ENCODE measurements at places on chromosomes 2 and 18.

GRCh38 chr2:54772110-54772509 lies 48.6 kb downstream of the EML6 start:
- DNase-seq: no peak

DNA sequence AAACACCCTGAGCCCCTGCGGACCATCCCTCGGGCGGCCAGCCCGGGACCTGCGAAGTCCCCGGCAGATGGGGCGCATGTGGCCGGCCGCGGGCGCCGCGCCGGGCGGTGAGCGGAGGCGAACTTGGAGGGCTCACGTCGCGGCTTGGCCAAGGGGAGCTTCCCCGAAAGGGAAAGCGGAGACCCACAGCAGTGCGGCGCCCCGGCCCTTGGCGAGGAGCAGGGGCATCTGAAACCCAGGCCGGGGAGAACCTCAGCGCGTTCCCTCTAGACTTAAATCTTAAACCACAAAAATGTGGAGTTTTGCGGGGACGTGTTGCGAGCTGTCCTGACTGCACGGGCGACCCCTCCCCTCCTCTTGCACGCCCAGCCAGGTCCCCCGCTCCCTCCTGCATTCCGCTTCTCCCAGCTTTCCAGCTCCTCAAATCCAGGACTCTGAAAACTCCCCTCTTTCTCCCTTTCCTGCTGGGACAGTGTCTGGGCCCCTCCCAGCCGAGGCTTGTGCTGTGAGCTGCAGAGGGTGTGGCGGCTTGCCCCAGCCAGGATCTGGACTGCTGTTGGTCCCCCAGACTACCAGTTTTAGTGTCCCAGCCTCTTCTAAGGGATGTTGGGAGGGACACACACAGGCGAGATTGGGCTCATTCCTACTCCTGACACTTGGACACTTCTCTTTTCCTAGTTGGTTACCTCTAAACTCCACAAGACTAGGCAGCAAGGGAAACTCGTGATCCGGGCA lies 1.3 kb downstream of the FMNL2 start:
- peak; percentile 65 for DNase-seq

DNA sequence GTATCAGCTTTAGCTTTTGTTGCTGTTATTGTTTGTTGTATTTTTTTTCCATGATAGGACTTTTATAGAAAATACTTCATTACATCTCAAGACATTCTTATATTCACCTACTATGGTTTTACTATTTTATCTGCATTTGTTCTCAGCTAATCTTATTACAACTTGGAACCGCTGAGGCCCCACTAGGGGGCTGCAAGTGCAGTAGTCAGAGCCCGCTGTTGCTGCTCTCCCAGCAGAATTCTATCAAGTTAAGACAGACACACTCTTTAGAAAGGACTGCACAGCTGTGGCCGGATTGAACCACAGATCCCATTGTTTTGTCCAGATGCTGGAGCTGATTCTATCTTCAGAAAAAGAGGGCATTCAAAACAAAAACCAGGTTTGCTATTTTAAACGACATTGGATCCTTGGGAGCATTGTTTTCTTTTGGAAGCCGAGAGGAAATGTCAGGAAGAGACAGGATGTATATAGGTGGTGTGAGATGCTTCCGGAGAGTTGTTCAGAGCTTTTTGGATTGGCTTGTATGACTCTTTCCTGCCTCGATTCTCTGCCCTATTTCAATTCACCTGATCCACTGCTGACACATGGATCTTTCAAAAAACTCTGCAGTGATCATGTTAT lies 105.7 kb upstream of the GAREM1 start:
- DNase-seq: peak; percentile 60

DNA sequence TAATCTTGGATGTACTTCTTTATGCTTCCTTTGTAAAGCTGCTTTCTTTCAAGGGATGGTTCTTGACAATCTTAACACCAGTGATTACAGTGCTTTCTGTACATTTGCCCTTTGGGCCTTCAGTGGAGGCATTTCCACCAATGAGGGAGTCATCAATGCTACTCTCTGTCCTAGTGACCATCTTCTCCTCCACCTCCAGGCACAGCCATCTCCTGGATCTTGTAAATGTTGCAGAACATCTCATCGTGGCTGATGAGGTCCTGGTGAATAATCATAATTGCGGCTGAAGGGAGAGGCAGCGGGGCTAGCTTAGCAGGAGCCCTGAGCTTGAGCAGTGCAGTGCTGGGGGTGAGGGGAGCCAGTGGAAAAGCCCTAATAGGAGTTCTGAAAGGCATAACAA lies 32.5 kb downstream of the IDH1 start:
- no peak for DNase-seq

GRCh38 chr2:26463244-26464192 lies 14.4 kb downstream of the OTOF start:
- DNase-seq: no peak

- no peak for DNase-seq
Measured at GRCh38 chr2:26438526-26438925, 36.8 kb downstream of the DRC1 start.

GRCh38 chr18:37574113-37574512 lies 8.5 kb upstream of the CELF4 start:
- DNase-seq: no peak

- DNase-seq: peak; percentile 64
Measured at GRCh38 chr2:10079266-10079869, 843 bp downstream of the CYS1 start.

DNA sequence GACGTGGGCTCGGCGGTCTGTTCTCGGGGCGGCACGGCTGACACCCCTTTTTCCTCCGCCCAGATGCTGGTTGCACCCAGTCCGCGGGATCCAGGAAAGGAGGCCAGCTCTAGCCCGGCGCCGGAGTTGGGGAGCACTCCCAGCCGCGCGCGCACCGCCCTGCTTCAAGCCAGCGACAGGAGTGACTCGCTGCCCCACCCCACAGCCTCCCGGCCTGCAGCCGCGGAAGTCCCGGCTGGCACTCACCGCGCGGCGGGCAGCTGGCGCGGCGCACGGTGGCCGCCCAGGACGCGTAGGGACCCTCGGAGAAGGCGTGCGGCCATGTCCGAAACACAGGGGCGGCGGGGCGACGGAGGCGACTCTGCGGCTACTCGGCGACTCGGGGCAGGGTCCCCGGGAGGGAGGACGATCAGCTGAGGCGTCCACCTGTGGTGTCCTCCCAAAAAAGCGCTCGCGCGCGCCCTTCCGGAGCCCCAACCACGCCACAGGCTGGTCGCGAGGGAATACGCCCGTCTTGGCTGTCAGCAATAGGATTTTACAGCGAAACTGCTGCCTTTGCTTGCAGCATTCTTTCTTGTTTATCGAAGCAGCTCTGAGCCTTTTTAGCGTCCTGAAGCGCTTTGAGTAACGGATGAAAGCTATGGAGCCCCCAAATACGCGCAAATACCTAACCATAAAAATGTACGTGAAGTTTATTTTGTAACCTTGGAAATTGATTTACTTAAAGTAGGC lies at the start of gene ACADL:
Gene ACADL, minus strand, starts transcription at position 507 of the 732 bp plus-strand sequence. Its CDS starts 184 bp downstream, at position 323.
- DNase-seq: peak; percentile 76
